Activated effector memory CD4-positive, alpha-beta T cell treated with Interleukin-2 at 50 U/mL for 16 hours (primary cell): ENCODE measurements at places on chromosomes 4 and X.

DNA sequence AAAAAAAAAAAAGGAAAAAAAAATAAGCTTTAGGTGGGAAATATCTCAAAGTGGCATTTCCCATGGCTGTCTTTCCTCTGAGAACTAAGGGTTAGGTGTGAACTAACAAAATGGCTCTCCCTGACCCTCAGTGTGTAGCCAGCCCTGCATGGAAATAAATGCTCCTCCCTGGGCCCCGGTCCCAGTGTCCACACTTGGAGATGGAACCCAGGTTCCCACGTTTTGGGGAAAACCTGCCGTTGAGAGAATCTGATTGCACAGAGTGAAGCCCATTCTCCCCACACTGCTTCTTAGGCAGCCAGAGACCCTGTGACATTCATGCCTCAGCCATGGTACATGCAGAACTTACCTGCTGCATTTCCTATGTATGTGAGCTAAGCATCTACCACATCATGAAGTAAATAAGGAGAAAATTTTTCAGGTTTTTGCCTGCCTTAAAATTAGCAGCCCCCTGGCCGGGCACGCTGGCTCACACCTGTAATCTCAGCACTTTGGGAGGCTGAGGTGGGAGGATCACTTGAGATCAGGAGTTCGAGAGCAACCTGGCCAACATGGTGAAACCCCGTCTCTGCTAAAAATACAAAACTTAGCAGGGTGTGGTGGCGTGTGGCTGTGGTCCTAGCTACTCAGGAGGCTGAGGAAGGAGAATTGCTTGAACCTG lies 34.5 kb downstream of the HTT-AS start:
- DNase-seq = no peak

DNA sequence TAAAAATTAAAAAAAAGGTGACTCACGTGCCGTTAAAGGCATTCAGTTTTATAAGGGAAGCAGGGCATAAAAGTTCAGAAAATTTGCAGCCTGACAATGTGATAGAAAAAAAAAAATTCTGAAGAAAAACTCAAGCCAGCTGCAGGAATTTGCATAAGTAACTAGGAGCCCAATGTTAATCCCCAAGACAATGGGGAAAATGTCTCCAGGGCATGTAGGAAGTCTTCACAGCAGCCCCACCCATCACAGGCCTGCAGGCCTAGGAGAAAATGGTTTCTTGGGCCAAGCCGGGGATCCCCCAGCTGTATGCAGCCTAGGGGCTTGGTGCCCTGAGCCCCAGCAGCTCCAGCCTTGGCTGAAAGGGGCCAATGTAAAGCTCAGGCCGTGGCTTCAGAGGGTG lies 31.2 kb downstream of the CHM start:
- no peak for DNase-seq

GRCh38 chrX:14051416-14051815 lies 21.7 kb upstream of the GEMIN8 start:
- no peak for DNase-seq

GRCh38 chr4:13112030-13112429 lies 372.1 kb downstream of the RAB28 start:
- DNase-seq = no peak

GRCh38 chr4:54525602-54526001 lies 132.2 kb upstream of the KIT start:
- DNase-seq = no peak

DNA sequence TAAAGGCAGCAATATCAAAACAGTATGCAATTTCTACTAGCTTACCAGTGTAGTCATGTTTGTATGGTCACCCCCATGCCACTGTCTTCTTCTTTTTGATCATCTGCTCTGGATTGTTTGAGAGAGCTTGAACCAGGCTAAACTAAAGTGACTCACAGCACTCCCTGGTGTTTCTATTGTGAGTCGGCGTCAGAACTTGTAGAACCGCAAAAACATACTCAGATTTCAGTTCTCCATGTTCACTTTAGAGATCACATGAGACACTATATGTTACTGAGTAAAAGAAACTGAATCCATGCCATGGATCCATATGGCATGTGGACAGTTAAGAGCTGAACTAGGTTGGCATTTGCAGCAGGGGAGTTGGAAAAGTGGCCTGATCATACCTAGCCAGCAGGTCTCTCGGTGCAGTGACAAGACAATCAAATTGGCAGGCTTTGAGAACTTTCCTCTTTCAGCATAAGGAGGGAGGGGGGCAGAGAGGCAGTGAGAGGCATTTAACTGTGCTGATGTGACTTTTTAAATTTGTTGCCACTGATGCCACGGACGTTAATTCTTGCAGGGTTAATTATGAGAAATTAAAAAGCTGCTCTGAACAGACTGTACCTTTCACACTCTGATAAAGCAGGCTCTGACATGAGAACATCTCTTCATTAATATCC lies 88.4 kb downstream of the AFF2 start:
- no peak for DNase-seq

DNA sequence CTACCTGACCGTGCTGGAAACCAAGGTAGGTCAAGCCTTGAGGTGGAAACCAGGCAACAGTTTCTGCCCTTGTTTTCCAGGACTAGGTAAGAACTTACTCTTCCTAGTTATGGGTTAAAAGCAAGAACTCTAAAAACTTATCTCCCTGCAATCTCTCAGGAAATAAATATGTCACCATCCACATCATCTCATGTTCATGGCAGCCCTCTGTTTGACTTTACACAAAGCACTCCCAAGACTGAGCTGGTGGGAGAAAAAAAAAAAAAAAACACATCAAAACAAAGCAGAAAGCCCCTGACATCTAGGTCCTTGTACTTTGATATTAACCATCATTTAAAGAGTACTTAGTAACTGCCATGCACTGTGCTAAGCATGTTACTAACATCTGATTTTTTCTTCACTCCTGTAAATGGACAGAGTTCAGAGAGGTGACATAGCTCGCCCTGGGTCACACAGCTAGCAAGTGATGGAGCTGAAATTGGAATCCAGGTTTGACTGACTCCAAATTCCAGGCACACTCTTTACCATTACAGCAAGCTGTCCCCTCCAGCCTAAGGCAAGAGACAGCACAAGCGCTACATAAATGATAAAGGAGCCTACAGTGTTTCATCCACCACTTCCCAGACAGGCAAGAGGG lies 102.8 kb upstream of the NOCT start:
- no peak for DNase-seq

- no peak for DNase-seq
These were observed 16.2 kb downstream of the POU4F2 start for GRCh38 chr4:146654687-146655520.

DNA sequence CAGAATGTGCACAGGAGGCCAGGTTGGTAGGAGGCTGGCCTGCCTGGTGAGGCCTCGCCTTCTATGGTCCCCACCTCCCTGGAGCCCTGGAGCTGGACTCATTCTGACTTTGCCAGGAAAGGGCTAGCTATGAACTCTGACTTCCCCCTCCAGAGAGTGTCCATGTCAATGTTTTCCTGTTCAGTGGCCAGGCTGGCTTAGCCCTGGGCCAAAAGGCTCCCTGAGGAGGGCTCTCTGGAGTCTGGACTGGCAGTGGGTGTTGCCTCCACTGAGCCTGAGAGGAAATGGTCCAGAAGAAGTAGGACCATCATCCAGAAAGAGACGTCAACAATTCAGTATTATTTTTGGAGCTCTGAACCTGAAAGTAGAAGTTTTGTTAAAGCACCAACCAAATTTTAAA lies 178.7 kb downstream of the CHIC2 start:
- DNase-seq = no peak

DNA sequence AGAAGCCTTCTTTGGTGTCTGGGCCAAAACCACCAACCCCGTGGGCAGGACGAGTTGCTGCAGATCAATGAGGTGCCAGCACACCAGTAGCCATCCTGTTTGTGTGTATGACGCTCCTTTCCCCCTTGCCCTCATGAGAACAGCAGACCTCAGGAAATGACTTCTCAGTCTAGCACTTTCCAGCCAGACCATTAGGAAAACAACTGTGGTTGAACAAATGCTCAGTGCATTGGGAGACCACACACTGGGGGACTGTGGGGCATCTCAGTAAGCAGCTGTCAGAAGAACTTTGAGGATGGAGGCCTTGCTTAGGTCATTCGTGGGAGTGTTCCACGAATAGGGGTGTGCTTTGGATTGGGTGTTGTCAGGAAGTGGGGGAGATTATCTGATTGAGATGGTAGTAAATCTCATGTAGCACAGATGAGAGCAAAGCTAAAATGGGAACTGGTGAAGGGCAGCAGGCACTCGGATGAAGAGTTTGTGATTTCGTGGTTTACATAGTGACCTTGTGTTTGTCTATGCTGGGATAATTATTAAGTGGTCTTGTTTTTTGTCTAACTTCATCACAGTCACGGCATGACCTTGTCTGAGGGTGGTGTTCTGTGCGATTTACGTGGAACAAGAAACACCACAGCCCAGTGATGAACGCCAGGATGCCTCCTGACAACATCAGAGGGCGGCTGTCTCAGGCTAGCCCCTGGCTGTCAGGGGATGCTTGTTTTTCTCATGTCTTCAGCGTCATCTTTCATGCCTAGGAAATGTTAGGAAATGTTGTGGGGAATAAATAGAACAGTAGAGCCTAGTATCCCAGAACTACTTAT lies 70.1 kb downstream of the USP46 start:
- peak; percentile 16 for DNase-seq
